Fibroblast of the conjunctiva (primary cell): ENCODE measurements at places on chromosomes 12 and 14.

DNA sequence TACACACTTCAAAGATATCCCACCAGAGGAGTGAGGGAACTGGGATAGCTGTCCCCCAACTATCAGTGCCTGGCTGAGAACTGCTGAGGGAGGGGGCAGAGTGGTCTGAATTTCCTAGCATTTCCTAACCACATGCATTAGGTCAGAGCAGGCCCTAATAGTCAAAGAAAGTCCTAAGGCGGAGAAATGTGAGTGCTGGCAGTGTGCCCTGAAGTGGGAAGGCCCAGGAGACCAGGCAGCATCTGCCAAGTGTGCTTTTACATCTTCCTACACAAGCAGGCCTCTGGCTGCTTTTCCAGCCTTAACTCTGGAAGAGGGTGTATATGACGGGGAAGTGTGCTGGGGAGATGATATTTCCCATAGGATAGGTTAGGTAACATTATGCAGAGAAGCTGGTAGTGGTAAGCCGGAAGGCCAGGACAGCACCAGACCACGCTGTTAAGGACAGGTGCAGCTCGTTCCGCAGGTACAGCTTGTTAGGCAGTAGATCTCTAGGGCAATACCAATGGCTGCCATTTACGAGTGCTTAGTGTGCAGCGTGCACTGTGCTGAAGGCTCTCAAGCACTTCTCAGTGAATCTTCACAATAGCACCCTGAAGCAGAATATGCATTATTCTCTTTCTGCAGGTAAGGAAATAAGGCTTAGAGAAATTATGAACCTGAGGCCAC lies 9.1 kb upstream of the CCDC198 start:
- DNase-seq = no peak

- no peak for DNase-seq
These were observed 19.0 kb downstream of the KCTD10 start for GRCh38 chr12:109458086-109458485.

DNA sequence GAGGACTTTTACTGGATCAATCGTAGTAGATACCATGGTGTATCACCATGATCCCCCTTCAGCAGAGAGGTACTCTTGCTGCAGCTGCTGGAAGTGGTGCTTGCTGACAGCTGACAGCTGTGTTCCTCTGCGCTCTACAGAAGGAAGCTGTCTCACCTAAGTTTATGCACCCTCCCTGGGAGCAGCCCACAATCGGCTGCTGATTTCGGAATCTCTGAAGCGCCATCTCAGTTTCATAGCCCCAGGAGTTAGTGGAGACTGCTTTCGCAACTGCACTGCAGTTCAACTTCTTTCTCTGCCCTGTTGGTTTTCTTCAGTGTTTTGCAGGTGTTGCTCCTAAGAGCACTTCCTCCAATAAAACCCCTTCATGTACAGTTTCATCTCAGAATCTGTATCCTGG lies 237.9 kb downstream of the PAWR start:
- DNase-seq = no peak

GRCh38 chr12:25328072-25328712 lies 77.5 kb upstream of the KRAS start:
- no peak for DNase-seq

DNA sequence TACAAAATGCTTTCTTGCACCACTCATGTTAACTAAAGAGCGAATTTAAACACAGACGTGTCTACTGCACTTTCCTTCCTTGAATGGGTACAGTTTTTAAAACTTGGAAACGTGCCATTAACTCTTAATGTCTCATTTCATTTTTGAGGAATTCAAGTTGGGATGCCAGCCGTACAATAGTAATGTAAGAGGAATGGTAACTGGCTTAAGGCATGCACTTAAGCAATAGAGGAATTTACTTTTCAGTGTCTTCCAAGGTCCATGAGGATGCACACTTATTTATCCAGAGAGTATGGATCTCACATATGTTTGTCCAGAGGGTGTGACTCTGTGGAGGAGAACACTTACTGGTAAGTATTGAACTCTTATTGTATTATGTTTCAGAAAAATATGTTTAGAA lies 52.9 kb downstream of the PPP4R4 start:
- DNase-seq = peak; percentile 14

GRCh38 chr12:6551496-6552139 lies 4.2 kb downstream of the IFFO1 start:
- peak; percentile 62 for DNase-seq

DNA sequence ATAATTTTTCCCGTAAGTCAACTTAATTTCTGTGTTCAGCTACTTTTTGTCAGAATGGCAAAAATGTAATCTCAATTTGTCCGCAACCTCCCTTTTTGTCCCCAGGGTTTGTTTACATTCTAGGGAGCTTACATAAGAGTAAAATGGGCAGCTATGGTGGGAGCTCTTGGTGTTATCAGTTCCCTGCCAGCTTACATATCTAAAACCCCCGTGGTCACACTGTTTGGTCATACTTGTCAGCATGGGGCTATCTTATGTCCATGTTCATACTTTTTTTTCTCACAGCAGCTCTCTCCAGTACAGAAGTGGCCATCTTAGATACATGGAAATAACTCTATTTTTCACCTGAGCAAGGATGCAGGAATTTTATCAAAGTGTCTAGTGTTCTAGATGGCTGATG lies 16.7 kb downstream of the SLCO1C1 start:
- no peak for DNase-seq

- no peak for DNase-seq
These were observed 444.0 kb upstream of the PDE3A start for GRCh38 chr12:19924360-19924759.

DNA sequence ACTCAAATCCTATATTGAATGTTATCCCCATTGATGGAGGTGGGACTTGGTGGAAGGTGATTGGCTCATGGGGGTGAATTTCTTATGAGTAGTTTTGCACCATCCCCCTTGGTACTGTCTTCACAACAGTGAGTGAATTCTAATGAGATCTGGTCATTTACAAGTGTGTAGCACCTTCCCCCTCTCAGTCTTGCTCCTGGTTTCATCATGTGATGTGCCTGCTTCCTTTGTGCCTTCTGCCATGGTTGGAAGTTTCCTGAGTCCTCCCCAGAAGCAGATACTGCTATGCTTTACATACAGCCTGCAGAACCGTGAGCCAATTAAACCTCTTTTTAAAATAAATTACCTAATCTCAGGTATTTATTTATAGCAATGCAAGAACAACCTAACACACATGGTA lies 302.4 kb upstream of the KITLG start:
- no peak for DNase-seq

DNA sequence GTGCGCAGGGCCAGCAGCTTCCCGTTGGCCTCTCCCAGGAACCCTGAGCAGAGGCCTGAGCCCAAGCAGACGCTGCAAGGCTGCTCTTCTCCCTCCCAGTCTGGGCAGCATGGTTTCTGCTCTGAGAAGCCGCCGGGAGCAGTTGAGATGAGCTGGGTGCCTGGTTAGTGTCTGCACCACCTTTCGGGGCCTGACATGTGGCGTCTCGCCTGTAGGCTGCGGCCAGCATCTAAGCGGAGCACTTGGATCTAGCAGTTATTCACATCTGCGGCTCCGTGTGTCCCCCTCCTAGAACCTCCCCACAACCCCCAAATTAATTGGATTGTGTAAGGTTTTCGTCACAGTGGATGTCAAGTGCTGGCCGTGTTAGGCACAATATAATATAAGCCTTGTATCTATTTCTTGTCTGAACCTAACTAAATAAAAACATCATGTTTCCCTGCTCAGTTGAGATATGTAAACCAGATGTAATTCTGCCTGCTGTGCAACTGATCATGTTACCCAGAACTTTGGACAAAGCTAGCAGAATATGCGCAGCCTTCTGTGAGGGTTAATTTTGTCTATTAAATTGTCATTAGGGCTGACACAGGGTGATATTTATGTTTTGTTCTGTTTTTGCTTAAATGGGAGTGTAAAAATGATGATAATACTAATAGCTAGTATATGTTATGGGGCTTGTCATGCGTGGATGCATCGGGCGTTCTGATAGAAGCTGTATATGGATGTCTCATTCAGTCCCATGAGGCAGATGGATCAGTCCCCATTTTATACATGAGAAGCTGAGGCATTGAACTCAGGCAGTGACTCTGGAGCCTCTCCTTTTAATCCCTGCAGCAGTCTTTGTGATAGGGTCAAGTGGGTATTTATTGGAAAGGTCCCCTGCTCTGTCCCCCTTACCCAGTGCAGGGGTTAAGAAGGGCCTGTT lies 45.8 kb downstream of the ELK3 start:
- peak; percentile 56 for DNase-seq

GRCh38 chr14:103094406-103095209 lies at the start of gene EXOC3L4:
EXOC3L4 (plus strand) TSS chr14:103094725; CDS start chr14:103100220, 5,495 bp downstream.
- no peak for DNase-seq

DNA sequence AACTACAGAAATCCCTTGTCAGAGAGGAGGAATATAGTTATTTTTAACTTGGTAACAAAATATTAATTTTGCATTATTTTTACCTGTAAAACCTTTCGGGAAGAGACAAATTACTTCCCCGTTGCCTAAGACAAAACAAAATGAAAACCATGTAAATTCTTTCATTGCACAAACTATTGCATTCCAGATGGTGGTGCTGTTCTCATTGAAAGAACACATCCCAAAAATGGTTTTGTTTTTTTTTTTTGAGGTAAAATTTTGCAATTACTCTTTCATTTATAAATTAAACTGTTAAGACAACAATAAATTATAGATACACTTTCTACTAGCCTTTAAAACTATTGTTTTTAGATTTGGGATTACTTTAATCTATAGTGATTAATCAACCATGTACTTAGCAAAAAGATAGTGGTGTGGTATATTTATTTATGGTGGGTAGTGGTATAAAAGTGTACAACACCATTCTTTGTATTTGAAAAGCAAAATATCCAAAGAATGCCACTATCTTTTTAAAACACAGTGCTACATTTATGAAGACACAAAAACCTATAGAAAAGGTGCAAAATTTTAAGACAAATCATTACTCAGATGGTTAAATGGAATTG lies 115.5 kb downstream of the SLC38A1 start:
- DNase-seq = peak; percentile 10

DNA sequence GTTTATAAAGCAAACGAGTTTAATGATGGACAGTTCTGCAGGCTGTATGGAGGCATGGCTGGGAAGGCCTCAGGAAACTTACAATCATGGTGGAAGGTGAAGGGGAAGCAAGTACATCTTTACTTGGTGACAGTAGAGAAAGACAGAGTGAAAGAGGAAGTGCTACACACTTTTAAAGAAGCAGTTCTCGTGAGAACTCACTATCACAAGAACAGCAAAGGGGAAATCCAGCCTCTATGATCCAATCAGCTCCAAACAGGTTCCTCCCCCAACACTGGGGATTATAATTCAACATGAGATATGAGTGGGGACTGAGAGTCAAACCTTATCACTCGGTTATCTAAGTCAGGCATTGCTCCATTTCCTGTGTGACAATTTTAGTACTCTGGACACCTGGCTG lies 189.9 kb upstream of the CNTN1 start:
- DNase-seq = no peak

- no peak for DNase-seq
These were observed 14.9 kb upstream of the FKBP11 start for GRCh38 chr12:48940181-48940580.

- no peak for DNase-seq
These were observed 110.2 kb downstream of the KTN1 start for GRCh38 chr14:55689981-55690871.

GRCh38 chr12:25557830-25558436 lies 4.8 kb upstream of the LMNTD1 start:
- peak; percentile 27 for DNase-seq

DNA sequence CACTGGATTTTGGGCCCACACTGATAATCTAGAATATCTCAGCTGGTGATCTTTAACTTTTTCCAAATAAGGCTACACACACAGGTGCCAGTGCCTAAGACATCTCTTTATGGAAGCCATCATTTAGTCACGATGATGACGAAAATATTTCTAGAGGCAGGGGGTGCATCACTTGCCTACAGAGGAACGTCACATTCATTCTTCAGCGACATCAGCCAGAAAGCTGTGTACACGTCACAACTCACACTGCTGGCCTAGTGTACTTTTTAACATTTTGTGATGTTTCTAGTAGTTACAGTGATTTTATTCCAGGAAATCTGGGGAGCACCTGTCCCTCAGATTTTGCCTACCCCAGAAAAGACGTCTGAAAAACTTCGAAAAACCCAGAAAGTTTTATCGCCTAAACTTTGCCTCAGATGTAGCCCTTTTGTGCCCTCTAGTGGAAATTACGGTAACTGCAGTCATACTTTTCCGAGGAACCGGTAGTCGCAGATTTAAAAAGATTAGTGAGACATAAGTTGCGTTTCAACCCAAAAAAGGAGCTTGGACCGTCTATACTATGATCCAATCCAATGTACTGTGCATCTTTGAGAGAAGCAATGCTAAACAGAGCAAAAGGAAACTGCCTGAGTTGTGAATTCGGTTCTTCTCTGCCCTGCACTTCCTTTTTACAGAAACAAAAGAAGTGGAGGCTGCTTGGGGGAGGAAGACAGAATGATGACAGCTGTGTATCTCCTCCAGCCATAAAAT lies 64.3 kb upstream of the STON2 start:
- peak; percentile 42 for DNase-seq

DNA sequence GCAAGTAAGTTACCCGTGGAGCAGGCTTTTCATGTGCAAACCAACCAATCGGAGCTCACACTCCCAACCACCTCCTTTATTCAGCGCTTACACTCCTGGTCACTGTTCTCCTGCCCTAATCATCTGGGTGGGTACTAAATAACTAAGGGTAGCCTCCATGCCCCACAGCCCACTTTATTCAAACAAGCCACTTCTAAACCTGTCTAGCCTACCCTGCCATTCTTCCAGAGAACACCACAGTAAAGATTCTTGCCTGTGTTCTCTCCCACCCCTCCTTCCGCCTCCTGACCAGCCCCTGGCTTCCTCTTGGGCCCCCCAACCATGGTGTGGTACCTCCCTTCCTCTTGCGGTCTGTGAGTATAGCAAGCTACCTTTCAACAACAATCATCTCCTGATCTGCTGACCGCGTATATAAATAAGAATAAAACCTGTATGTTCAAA lies 581.9 kb downstream of the VRK1 start:
- no peak for DNase-seq

- DNase-seq = no peak
These were observed 11.2 kb upstream of the DAAM1 start for GRCh38 chr14:59177262-59177661.

DNA sequence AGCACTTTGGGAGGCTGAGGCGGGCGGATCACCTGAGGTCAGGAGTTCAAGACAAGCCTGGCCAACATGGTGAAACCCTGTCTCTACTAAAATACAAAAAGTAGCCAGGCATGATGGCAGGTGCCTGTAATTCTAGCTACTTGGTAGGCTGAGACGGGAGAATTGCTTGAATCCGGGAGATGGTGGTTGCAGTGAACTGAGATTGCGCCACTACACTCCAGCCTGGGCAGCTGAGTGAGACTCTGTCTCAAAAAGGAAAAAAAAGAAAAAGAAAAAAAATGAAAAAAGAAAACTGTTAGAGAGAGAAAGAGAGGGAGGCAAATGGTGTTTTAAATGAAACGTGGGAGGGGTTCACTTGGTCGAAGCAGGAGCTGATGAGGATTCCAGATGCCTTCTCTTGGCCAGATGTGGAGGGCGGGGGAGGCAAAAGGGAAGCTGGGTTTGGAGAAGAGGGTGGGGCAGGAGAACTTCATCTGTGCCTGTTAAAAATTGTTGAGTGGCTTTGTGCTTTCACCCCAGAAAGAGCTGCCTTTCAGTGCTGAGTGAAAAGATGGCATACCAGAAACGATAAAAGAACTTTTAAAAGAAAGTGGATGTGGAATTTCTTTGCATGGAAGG lies 1.1 kb downstream of the EMP1 start:
- DNase-seq = peak; percentile 75
